Activated naive CD4-positive, alpha-beta T cell treated with anti-CD3 and anti-CD28 coated beads, Interleukin-2, amount 50 U/mL, for 72 hours (primary cell): ENCODE measurements at places on chromosomes 13 and 19. TPM values are rescaled to one million over a fixed set of nuclear protein-coding genes. Genes with fewer than 3 reads are reported as not detected.
A peak's percentile ranks its signal among the peaks of the same experiment; 100 is the strongest.

KLK8 gene
- not detected for total RNA-seq

PRR19 gene
- 0.93 TPM for total RNA-seq

DMKN gene
- 3.6 TPM for total RNA-seq

CEACAM8 gene
- not detected for total RNA-seq

C3 gene
- 0.54 TPM for total RNA-seq

SCN1B gene
- total RNA-seq = 1.5 TPM

RPL21 gene
- total RNA-seq = 1,746 TPM

ZNF93 gene
- 28.5 TPM for total RNA-seq

ELANE gene
- not detected for total RNA-seq

ZNF20 gene
- total RNA-seq = 5.1 TPM

CEACAM7 gene
- total RNA-seq = not detected

KLHL1 gene
- not detected for total RNA-seq

MAMSTR gene
- total RNA-seq = 1.1 TPM

SOHLH2 gene
- total RNA-seq = not detected

DNA sequence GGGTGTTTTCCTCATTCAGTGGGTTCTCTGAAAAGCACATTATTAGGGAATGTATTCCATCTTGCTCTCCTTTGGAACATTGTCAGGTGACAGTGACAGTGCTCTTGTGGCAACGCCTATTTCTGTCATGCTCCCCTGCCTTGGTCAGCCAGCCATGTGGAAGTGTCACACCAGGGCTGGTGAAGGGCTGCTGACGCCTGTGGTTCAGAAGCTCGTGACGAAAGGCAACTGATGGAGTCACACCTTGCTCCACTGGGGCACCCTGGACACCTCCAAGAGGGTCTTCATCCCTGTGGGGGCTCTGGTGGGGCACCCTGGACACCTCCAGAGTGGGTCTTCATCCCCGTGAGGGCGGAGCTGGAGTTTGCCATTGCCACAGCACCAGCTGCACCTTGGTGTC lies 68.9 kb upstream of the GPR183 start:
- DNase-seq = no peak

GRCh38 chr13:48961379-48961778 lies 14.3 kb upstream of the FNDC3A start:
- no peak for DNase-seq

GRCh38 chr19:18754501-18754900 lies 36.6 kb downstream of the COMP start:
- no peak for DNase-seq

GRCh38 chr13:21901336-21901735 lies 230.5 kb downstream of the FGF9 start:
- DNase-seq = no peak

- DNase-seq = peak; percentile 45
Observed at GRCh38 chr13:94419304-94419924, 60.1 kb downstream of the DCT start.

- no peak for DNase-seq
Observed at GRCh38 chr13:73231471-73231870, 172.7 kb downstream of the KLF5 start.

DNA sequence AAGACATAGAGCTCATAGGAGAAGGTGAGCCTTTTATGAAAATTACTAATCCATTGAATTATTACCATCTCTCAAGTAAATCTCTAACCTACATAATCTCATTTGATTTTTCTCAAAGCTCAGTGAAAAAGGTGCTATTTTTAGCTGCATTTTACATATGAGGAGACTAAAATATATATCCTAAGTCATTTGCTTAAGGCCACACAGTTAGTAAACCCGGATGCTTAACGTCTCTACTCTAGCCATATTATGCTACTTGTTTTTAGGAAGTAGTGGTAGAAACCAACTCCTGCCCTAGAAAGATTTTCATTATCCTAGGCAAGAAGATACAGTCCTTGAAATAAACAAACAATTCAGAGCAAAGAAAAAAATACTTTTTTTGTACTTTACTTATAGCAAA lies 108.9 kb downstream of the RBM26 start:
- DNase-seq = no peak

- no peak for DNase-seq
Observed at GRCh38 chr13:42967660-42968059, 24.4 kb downstream of the EPSTI1 start.

- no peak for DNase-seq
Observed at GRCh38 chr13:20340759-20341171, 108.6 kb upstream of the GJB6 start.

DNA sequence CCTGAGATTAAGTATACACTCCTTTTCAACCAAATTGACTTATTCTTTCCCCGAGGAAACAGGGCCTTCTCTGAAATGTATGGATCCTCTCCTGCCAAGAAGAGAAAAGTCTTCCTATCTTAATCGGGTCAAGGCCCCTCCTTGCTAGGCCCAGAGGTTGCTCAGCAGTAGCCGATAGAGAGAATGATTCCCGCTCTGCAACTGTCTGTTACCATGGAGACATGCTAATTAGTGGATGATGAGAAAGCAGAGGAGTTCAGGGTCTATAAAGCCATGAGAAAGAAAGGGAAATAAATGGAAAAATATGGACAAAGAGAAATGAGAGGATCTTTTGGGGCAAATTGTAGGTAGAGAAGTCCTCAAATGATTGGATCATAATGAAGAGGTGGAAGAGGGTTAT lies 103.5 kb downstream of the POU4F1 start:
- DNase-seq = no peak
